ENCODE measurements at places on chromosomes 16 and 17.

- no peak for DNase-seq
Measured at GRCh38 chr16:23902034-23902747, 66.4 kb downstream of the PRKCB start.

GRCh38 chr16:19513377-19514053 is 8.4 kb downstream of the GDE1 start:
- no peak for DNase-seq

- no peak for DNase-seq
Measured at GRCh38 chr16:15033309-15033707, 22.6 kb downstream of the NTAN1 start.

GRCh38 chr17:2474371-2474770 is 37.3 kb downstream of the METTL16 start:
- DNase-seq = no peak

DNA sequence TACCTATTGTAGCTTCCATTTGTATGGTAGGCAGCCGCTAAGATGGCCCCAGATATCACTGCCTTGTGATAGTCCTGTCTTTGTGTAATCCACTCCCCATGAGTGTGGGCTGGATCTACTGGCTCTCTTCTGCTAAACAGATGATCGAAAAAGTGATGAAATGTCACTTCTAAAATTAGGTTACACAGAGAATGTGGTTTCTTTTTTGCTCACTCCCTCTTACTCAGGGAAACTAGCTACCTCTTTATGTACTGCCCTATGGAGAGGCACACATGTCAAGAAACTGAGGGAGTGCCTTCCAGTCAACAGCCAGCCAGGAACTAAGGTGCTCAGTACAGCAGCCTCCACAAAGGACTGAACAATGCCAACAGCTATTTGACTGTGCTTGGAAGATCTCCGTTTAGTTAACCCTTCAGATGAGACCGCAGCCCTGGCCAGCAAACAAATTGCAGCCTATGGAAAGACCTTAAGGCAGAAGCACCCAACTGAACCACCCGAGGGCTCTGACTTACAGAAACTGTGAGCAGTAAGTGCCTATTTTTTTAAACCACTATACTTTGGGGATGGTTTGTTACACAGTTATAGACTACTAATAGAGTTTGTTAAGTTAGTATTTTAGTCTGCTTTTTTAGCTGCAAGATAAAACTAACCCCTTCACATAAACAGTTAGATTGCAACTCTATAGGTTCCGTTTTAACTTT is 113.2 kb upstream of the MAF start:
- no peak for DNase-seq

GRCh38 chr16:23354246-23354645 is 52.1 kb downstream of the SCNN1B start:
- no peak for DNase-seq

GRCh38 chr17:20103454-20104446 is 94.6 kb downstream of the SPECC1 start:
- DNase-seq = no peak

DNA sequence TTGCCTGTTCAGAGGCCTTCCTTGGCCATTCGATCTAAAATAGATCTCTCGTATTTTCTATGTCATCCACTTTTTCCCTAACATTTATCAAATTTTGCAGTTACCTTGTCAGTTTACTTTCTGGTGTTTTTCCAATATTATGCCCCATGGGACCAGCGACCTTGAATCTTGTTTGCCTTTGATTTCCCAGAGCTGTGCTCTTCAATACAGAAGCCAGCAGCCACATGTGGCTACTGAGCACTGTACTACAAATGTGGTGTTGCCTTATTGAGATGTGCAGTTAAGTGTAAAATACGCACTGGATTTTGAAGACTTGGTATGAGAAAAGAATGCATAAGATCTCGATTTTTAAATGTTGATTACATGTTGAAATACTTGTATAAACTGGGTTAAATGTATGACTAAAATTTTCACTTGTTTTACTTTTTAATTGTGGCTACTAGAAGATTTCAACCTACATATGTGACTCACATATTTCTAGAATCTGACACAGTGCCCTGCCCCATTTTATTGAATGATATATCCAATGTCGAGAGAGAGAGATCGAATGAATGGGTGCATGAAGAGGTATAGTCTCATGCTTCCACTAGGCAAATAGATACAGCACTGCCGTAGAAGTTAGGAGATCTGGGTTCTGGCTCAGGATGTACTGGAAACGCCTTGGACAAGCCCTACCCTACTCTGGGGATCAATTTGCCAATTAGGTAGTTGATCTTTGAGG is 824 bp upstream of the PSME3 start:
- no peak for DNase-seq

- DNase-seq = no peak
Measured at GRCh38 chr17:9408868-9409829, 166.5 kb downstream of the STX8 start.

DNA sequence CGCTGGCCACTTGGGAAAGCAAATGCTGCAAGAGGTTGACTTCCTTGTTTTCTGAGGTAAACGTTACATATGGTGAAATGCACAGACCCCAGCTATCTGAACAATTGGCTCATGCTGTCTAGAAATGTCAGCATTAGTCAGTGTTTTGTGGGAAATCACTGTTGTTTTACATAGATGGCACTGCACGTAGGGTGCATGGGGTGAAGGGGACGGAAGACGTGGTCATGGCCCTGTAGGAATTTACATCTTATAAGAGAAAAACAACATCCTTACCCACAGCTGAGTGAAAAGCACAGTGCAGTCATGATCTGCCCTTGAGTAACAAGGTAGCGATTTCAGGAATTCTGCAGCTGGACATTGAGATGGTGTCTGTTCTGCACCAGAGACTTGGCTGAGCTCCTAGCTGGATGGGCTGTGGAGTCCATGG is 15.2 kb downstream of the RPTOR start:
- DNase-seq = no peak

DNA sequence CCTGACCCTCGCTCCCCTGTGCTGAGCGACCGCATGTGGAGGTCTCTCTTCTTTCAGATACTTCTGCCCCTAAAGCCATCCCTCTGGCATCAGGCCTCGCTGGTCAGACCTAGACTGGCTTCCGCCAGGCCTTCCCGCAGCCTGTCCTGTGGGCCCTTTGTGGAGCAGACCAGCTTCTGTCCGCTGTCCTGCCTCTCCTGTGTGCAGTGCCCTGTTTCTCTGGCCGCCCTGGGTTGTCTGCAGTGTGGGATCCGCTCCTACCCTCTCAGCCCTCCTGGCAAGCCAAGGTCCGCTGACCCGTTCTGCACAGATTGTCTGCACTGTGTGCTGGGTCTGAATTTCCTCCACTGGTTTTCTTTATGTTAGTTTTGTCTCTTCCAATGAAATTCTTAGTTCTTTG is 21.5 kb upstream of the MC1R start:
- no peak for DNase-seq

- no peak for DNase-seq
Measured at GRCh38 chr16:4500272-4500671, 24.1 kb downstream of the HMOX2 start.

- DNase-seq = no peak
Measured at GRCh38 chr16:53952215-53953208, 248.6 kb downstream of the FTO start.

GRCh38 chr17:8226536-8227237 is 16.3 kb upstream of the AURKB start:
- DNase-seq = no peak

DNA sequence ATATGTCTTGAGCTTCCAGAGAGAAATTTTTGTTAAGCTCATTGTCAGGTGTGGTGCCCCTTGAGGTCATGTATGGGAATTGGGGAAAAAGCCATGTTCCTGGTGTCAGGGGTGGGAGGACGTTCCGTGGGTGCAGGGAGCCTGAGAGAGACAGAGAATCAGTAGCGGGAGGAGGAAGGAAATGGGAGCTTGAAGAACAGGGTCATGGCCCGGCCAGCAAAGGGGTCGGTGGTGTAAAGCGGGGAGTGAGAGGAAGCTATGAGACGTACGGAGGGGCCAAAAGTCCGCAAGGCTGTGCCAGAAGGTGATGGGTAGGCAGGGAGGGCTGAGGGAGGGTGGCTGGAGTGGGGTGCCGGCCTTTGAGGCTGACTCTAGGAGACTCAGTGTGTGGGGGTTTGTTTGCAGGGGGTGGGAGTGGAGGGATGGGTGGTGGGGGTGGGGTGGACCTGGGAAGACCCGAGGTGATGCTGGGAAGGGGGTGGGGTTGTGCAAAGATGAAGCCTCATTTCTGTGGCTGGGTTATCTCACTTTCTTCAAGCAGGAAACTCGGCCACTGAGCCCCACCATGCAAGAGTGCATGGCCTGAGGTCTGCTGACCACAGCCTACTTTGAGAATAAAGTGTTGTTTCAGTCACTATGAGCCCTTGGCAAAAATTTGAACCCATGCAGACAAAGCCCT is 63.6 kb downstream of the PLCG2 start:
- no peak for DNase-seq

DNA sequence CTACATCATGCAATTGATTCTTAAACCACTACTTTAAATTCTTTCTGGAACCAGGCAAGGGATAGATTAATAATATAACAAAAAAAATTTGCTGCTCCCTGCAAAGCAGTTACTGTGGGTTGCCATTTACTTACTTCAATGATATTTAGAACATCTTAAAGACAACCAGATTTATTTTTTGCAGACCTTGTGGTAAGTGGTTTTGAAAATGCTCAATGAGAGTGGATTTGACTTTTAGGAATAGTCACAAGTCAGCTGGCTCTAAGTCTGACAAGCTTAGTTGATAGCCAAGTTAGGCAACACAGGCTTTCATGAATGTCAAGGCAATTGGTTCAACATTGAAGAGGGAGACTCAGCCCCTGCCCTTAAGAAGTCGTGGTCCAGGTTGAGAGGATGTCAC is 11.8 kb downstream of the MARCHF10 start:
- DNase-seq = no peak

GRCh38 chr17:38613981-38614779 is 8.4 kb upstream of the SRCIN1 start:
- no peak for DNase-seq

DNA sequence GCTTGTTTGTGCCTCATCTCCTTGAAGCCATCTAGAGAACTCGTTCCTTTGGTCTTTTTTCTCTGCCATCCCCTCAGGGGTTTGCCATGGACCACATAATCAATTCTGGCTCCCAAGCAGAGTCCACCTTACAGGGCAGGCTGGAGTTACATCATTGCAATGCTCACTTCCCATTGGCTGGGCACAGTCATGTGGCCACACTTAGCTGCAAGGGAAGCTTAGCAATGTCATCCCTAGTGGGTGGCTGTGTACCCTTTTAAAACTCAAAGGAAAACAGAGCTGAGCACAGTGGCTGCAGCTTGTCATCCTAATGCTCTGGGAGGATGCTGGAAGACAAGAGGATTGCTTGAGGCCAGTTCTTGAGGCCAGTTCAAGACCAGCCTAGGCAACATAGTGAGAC is 41.9 kb upstream of the POLR3E start:
- DNase-seq = no peak

GRCh38 chr16:80122115-80122514 is 418.7 kb upstream of the DYNLRB2 start:
- DNase-seq = no peak

DNA sequence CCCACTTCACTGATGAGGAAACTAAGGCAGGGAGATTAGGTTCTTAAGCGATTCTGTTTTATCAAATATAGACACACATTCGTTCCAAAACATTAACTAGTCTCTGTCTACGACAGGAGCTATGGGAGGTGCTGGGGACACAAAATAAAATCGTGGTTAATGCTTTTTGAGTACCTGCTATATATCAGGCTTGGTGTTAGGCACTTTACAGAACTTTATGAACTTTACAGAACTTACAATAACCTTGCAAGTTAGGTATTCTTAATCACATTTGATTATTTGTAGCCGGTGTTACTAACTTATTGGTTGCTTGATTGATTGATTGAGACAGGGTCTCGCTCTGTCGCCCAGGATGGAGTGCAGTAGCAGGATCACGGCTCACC is 538 bp upstream of the HEATR3 start:
- DNase-seq = no peak

- no peak for DNase-seq
Measured at GRCh38 chr17:16486373-16487250, 5.4 kb downstream of the LRRC75A start.

DNA sequence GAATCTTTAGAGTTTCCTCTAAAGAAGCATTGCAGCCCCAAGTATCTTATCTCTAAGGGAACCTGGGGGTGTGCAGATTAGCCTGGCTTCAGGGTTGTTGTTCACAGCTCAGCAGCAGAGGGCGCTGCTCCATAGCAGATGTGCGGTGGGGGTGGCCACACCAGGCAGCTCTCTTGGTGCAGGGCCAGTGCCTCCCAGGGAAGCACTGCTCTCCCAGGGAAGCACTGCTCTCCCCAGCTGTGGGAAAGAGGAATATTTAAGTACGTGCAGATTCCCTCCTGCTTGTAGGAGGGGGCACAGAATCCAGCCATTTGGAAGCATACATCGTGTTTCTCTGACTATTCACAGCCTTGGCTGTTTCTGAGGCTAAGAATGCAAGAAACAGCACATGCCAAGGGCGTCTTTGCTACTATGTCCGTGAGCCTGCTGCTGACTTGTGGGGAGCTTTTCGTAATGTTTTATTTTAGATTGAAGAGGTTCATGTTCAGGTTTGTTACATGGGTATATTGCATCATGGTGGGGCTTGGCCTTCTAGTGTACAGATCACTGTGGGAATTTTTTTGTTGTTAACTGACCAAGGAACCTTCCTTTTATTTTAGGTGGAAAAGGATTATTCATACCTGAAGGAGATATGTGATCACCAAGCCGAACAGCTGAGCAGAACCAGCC is 217.8 kb downstream of the SPECC1 start:
- peak; percentile 52 for DNase-seq

GRCh38 chr16:68094614-68094934 is 9.4 kb downstream of the NFATC3 start:
- DNase-seq = no peak

DNA sequence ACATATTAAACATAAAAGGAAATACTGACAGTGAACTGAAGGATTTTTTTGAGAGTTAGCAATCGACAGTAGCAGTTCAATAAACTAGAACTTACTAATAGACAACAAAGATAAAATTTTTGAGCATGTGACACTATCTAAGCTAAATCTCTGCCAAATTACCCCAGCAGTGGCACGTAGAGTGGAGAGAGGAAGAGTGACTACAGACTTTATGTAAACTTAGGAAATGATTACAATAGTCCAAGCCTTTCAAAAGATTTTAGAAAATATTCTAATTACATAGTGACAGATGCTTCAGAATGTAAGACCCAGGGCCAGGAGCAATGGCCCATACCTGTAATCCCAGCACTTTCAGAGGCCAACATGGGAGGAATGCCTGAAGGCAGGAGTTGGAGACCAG is 52.4 kb downstream of the CFDP1 start:
- DNase-seq = no peak

GRCh38 chr17:78897664-78898047 is 5.3 kb downstream of the CEP295NL start:
- DNase-seq = no peak

- peak; percentile 56 for DNase-seq
Measured at GRCh38 chr17:42289611-42290181, 1.4 kb downstream of the STAT5A start.

Measured in stimulated activated CD8-positive, alpha-beta memory T cell treated with anti-CD3 and anti-CD28 coated beads, Interleukin-12 subunit alpha, Interleukin-12 subunit beta, amount 100 ng/mL, for 4 hours (primary cell).